Activated T-cell treated with anti-CD3 and anti-CD28 coated beads for 24 hours (primary cell): ENCODE measurements at places on chromosomes 16 and 17.

- DNase-seq, result no peak
These were observed 71.9 kb downstream of the NXN start for GRCh38 chr17:907725-908124.

- no peak for DNase-seq
These were observed 1.4 kb downstream of the PRSS8 start for GRCh38 chr16:31134091-31134571.

- DNase-seq, result no peak
These were observed 452.1 kb upstream of the ASIC2 start for GRCh38 chr17:33745047-33745760.

- DNase-seq, result no peak
These were observed 23.3 kb upstream of the GRB2 start for GRCh38 chr17:75428543-75429469.

DNA sequence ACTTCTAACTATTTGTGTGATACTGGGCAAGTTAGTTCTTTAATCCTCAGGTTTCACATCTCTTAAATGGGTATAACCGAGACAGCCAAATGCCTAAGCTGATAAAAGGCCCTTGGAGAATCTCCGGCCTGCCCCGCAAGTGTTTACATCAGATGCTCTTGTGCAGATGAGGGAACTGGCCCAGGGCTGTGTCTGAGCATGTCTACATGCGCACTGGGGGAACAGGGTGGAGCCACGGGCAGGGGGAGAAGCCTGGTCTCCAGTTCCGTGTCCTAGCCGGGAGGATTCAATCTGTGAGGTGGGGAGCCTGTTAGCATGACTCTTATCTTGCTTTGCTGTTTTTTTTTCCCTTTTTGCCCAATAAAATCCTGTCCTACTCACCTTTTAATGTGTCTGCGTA lies 222.9 kb downstream of the CDH8 start:
- DNase-seq, result no peak

DNA sequence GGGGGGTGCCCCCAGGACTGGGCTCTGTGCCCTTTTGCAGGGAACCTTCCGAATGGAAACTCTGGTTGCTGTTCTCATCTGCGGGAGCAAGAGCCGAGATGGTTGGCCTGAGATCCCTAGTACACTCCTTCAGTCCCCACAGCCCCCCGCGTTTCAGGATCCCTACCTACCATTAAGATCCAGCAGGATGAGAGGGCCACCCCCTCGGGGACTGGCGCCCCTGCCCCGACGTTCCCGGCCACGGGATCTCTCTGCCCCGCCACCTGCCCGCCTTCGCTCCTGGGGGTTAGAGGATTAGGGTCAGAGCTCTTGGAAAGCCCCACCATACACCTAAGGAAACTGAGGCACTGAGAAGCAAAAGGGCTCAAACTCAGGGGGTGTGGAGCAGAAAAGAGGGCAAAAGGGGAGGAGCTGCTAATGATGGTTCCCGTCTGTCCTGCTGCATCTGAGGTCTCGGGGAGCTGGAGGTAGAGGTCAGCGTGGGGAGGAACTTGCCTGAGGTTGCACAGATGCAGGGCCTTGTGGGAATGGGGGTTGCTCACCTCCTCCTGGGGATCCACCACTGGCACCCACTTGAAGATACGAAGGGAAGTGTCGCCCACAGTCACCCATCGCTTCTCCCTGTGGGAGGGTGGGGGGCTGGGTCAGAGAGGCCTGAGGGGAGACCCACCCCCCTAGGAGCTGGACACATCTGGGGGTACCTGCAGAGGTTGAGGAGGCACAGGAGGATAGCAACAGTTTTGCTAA lies 1.0 kb downstream of the BCL7C start:
- DNase-seq, result no peak
